Activated CD4-positive, alpha-beta T cell treated with anti-CD3 and anti-CD28 coated beads, Interleukin-2, Interleukin-4, amounts not matched to agents 100 ng/mL and 50 ng/mL, durations not matched to agents 16 hours and 8 hours (primary cell): ENCODE measurements at places on chromosomes 5 and 9.

DNA sequence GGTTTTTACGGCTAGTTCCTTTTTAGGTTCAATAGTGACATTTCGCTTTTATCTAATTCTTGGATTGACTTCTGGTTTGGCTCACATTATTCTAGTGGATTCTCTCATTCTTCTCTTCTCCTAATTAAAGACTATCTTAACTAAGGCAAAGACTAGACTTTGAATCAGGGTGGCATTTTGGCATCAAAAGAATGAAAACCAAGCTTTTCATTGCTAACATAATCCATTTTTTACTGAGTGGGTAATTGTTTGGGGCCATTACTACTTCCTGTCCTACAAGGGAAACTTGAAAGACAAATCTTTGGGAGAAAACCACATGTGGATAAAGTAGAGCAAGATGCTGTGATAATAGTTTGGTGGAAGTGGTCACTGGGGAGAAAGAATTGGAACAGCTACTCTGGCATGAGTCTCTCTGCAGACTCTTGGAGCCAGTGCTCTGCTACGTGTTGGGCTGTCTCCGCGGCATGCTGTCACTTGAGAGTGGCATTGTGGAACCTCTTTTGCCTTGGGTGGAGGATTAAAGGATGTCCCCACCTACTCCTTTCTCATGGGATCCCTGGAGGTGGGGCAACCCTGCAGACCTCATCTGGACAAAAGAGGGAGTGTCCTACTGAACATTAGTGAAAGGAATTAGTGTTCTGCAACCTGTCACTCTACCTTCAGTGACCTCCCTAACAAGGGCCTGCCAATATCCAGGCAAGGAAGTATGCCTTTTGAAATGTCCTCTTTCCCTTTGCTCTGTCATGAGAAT lies 280.4 kb downstream of the PSAT1 start:
- no peak for DNase-seq

DNA sequence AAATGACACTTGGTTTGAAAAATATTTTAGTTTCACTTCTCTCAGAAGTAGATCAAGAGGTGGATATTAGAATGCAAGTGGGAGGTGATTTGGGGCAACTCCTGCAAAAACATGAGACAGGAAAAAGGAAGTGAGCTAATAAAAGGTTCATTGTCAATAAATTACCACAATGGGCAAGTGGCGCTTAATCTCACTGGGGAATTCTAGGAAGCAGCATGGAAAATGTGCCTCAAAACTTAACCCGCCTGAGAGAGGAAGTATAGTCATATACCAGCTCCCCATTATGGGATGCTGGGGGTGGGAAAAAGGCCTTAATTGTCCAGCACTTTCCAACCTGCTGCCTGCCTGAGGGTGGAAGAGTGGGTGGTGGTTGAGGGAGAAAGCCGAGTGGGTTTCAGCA lies 204.1 kb downstream of the ELAVL2 start:
- DNase-seq, result no peak

- DNase-seq, result no peak
These were observed 11.5 kb downstream of the NFIB start for GRCh38 chr9:14302405-14302804.

- no peak for DNase-seq
These were observed 39.5 kb downstream of the MFAP3 start for GRCh38 chr5:154078272-154078671.

- DNase-seq, result no peak
These were observed 109.0 kb downstream of the GNAQ start for GRCh38 chr9:77922591-77922990.

- DNase-seq, result no peak
These were observed 321.5 kb downstream of the FBXL7 start for GRCh38 chr5:15821506-15821905.

GRCh38 chr5:59184769-59185168 lies 601.9 kb downstream of the RAB3C start:
- DNase-seq, result no peak

GRCh38 chr5:119792161-119792799 lies 162.9 kb downstream of the FAM170A start:
- DNase-seq, result no peak

GRCh38 chr9:37501957-37502596 lies 16.3 kb downstream of the POLR1E start:
- DNase-seq, result no peak

DNA sequence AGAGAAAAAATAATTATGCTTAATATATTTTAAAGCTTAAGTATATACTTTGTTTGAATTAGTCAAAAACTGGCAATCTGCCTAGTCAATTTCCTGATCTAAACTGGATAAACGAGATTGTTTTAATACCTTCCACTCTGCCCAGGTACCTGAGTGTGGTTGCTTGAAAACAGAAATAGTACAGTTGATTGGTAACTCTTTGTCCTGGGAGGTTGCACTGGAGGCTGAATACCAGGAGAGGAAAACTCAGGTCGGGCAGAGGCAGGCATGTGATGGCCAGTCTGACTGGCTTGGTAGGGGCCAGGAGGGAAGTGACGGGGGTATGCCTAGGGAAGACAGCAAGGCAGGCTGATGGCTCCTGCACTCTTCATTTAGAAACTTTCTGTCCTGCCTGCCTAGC lies 80.2 kb downstream of the PIK3R1 start:
- no peak for DNase-seq

GRCh38 chr5:110956280-110956912 lies 115.1 kb upstream of the TSLP start:
- DNase-seq, result no peak

GRCh38 chr9:88739373-88739772 lies 204.4 kb downstream of the NXNL2 start:
- DNase-seq, result no peak

GRCh38 chr9:125172031-125172755 lies 17.4 kb downstream of the PPP6C start:
- DNase-seq, result no peak

GRCh38 chr5:170632985-170633234 lies 129.1 kb downstream of the KCNIP1 start:
- DNase-seq, result peak; percentile 48

- DNase-seq, result no peak
These were observed 148.1 kb downstream of the EBF1 start for GRCh38 chr5:158951436-158952247.

DNA sequence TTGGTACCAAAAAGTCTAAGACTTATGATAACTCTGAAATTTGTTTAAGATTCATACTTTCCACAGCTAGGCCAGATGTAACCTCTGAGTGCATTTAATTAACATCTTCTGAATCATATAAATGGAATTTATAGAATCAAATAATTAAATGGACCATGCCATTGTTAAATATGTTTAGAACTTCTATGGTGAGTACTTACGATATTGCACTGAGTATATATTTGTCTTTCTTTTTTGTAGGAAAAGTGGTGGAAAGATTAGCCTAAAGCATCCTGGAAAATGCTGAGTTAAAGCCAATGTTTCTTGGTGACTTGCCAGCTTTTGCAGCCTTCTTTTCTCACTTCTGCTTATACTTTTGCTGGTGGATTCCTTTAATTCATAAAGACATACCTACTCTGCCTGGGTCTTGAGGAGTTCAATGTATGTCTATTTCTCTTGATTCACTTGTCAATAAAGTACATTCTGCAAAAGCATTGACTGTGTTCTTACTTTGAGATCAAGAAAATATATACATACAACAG lies 11.9 kb downstream of the SPINK6 start:
- DNase-seq, result no peak

DNA sequence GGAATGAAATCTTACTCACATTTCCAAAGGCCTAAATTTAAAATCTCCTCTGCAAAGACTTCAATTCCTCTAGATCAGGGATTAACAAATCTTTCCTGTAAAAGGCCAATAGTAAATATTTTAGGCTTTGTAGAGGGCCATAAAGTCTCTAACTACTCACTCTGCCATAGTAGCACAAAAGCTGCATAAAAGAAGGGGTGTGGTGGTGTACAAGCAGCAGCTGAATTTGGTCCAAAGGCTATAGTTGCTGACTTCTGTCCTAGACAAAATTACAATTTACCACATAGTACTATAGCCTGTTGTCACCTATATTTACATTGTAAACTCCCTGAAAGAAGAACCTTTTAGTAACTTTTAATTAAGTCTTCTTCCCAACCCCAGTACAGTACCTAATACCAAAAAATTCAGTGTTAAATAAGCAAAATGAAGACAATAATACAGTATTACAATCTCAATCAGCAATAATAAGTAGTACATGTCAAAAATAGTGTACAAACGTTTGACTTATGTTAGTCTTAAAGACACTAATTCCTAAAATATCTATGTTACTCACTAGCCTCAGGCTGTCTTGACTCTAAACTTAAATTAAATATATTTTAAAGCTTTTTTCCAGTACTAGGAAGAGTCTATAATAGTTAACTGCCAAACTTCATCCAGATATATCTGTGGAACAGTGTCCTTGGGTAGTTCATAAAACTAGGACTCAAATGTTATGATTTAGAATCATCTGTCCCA lies 6.9 kb downstream of the CETN3 start:
- DNase-seq, result no peak

DNA sequence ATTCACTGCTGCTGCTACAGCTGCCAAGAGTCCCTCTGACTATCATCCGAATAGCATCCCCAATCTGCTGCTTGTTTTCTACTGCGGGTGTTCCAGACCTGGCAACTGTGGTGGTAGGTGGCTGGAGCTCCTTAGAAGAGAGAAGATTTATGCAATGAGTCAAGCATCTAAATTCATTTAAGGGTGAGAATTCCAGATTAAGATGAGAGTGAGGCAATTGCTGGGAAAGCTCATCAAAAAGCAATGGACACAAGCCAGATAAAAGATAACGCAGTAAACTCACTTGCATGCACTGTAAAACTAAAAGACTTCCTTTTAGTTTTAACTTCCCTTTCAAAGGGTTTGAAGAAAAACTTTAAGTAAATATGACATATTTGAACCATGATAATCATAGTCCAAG lies 3.9 kb downstream of the PLK2 start:
- DNase-seq, result no peak

GRCh38 chr9:112493393-112494137 lies 6.9 kb downstream of the KIAA1958 start:
- DNase-seq, result no peak
